ENCODE measurements at places on chromosomes 7 and 10.

DNA sequence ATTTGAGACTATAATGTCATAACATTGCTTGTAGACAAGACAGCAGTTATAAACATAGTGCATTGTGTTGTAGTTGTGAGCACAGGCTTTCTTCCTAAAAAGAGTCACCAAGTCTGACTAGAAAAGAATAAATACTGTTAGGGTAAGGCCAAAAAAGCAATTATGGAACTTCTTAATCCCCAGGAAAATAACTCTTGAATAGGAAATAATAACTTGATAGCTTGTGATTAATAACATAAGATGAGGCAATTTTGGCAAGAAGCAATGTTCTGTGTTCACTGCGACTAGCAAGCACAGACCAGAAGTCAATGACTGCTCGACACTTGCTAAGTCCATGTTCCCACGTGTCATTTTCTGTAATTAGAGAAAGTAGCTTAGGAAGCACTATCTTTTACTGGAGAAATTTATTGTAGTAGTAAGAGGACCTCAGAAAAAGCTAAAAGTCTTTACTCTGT is 97.1 kb downstream of the AGMO start:
- DNase-seq: no peak

DNA sequence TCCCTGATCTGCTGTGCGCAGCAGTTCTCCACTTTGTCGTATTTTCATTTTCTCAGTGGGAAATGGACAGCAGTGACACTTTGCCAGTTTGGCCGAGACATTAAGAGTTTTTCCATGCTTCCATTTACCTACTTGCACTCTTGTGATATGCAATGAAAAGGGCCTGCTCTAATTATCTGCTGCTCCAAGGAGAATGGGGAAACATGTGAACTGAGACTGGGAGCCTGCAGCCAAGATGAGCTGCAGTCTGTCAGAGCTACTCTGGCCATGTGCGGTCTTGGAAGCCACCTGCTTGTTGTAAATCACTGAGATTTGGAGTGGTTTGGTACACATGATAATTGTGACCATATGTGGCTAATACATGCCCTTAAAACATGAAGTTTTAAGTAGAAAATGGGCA is 586.6 kb upstream of the POT1 start:
- DNase-seq: no peak

DNA sequence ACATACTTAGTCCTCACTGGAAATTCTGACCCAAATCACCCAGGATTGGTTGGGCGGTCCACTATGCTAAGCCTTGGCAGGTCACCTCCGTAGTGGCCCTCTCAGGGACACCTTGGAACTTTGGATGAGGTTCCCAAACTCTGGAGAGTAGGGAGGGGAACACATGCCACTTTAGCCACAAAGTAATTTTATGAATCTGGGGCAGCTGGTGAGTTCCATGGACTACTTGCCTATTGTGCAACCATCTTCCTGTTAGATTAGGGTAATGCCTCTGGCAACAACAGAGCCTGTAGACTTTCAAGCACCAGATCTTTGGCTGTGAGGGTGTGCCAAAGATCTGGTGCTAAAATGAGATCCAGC is 77.7 kb downstream of the ITGB8 start:
- no peak for DNase-seq

- no peak for DNase-seq
Measured at GRCh38 chr7:64802699-64803098, 8.5 kb downstream of the ZNF138 start.

DNA sequence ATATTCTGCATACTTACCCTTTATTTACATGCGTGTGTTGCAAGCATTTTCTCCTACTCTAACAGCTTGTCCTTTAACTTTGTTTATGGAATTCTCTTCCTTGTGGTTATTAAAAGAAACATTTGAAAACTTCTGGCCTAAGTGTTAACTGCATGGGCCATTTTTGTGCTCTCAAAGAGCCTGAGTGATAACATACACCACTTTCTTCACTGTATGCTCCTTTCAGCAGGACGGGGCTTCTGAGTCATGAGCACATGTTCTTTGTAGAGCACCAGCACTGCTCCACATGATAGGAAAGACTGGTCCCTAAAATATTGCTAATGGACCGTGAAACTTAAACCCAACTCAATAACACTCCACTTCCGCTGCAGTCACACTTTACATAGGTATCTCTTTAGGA is 1093.6 kb upstream of the GHITM start:
- no peak for DNase-seq
